ENCODE measurements at places on chromosomes 16 and 17.

- no peak for DNase-seq
Measured at GRCh38 chr16:89084411-89084810, 9.2 kb upstream of the ACSF3 start.

- DNase-seq, result no peak
Measured at GRCh38 chr16:50371936-50372595, 3.3 kb upstream of the BRD7 start.

GRCh38 chr16:11470676-11471415, 115.9 kb downstream of the LITAF start:
- no peak for DNase-seq

DNA sequence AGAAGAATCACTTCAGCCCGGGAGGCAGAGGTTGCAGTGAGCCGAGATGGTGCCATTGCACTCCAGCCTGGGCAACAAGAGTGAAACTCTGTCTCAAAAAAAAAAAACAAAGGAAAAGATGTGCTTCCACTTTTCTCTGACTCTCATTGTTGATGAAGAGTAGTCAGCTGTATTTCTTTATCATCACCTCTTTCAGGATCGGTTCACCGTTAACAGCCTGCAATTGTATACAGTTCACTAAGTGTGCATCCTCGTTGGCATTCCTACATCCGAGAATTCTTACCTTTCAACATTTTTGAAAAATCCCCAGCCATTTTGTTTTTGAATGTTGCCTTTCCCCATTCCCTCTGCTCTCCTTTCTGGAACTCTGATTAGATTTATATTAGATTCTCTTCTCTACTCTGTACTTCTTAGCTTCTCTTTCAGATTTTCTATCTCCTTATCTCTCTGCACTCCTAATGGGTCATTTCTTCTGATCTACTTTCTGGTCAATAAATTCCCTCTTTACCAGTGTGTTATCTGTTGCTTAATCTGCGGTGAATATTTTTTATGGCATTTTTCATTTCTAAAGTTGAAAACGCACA, 26.9 kb upstream of the ZC3H18 start:
- no peak for DNase-seq

- DNase-seq, result no peak
Measured at GRCh38 chr17:44438636-44439035, 49.2 kb upstream of the ITGA2B start.

- no peak for DNase-seq
Measured at GRCh38 chr16:81158964-81159363, 62.8 kb upstream of the GCSH start.

- peak; percentile 80 for DNase-seq
Measured at GRCh38 chr17:64146418-64147109, 16.6 kb upstream of the ERN1 start.

GRCh38 chr16:85213926-85214675, 101.8 kb upstream of the CIBAR2 start:
- no peak for DNase-seq

DNA sequence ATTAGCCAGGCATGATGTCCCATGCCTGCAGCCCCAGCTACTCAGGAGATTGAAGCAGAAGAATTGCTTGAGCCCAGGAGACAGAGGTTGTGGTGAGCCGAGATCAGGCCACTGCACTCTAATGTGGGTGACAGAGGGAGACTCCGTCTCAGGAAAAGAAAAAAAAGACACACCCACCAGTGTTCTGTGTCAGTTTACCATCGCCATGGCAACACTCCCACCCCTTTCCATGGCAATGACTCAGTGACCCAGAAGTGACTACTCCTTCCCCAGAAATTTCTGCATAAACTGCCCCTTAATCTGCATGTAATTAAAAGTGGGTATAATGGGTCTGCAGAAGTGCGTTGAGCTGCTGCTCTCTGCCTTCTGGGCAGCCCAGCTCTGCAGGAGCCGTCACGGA, 4.0 kb upstream of the ZC3H18 start:
- no peak for DNase-seq

DNA sequence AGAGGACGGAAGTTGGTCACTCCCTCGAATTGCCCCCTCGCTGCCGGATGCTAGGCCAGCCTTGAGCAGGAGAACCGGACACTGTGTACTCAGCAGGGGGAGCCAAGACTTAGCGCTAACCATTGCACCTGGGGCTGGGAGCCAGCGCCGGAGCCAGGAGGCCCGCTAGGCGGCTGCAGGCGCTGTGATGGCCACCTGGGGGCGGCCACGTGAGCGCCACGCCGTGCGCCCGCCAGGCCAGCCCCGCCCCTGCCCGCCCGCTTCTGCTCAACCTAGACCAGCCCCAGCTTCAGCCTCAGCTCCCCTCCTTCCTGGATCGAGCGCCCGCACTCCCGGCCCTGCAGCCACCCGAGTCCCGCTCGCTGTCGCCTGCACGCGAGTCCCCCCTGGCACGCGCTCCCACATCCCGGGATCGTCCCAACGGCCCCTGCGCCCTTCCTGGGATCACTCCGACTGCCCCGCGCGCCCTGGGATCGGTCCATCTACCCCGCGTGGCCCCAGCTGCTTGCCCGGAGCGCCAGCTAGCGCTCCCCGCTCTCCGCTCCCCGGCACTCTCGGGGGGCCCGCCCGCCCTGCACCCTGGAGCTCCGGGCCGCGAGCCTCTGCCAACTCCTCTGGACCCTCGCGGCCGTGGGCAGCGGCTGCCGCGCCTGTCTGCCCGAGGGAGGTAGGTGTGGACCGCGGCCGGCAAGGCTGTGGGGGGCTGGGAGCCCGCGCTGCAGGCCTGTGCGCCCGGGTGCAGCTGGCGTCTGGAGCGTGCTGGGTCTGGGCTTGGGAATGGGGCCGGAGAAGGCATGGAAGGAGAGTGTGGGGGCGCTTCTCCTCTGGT, at the start of gene EEF2K:
EEF2K (plus strand) TSS at position 266 of the 829 bp plus-strand sequence. CDS start 19,452 bp downstream, outside the sequence.
- DNase-seq, result peak; percentile 97

DNA sequence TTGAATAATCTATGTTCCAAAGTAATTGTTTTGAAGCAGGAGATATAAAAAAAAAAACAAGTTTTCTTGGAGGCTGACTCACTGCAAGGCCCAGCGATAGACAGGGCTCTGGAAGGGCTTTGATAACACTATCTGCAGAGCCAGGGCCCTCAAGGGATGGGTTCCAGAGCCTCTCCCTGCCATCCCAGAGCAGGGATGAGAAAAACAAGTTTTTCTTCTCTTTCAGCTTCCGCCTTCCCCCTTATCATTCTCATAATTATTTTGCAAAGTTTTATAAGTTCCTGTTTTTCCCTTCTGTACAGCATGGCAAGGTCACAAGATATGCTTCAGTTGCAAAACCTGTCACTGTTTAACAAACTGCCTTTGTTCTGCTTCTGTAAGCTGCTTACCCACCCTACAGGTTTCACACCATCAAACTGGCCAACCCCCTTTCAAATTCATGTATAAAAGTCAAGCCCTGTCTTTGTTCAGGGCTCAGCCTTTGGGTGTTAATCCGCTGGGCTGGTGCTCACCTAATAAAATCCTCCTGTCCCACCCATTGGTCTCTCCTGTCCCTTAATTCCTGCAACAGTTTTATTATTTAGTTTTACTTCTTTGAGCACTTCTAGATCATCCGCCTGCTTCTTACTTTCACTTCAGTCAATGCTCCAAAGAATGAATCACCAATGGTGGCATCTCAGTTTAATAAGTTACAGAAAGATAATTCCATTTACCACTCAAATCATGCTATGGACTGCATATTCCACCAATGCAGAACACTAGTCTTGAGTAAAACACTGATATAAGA, 5.6 kb upstream of the THUMPD1 start:
- DNase-seq, result peak; percentile 87

DNA sequence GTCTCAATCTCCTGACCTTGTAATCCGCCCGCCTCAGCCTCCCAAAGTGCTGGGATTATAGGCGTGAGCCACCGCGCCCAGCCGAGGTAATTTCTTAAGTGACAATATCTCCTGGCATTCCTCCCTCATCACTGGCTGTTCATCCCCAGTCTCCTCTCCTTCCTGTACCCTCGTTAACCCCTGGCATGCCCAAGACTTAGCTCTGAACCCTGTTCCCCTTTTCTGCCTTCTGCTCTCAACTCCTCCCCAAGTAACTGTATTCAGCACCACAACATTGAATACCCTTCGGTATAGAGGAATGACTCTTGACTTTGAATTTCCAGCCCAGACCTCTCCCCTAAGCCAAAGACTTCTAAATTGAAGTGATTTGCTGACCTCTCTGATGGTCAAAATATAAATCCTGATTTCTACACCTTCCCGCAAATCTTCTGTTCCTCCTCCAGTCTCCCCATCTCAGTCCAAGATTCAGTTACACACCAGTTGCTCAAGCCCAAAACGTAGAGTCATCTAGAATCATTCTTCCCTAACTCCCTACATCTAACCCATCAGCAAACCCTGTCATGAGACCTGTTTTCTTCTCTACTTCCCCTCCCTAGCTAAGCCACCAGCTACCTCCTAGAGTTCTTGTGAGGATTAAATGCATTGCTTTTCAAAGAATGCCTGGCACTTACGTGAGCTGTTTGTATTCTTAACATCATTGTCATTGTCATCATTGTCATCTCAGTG, 14.8 kb downstream of the PMP22 start:
- no peak for DNase-seq

DNA sequence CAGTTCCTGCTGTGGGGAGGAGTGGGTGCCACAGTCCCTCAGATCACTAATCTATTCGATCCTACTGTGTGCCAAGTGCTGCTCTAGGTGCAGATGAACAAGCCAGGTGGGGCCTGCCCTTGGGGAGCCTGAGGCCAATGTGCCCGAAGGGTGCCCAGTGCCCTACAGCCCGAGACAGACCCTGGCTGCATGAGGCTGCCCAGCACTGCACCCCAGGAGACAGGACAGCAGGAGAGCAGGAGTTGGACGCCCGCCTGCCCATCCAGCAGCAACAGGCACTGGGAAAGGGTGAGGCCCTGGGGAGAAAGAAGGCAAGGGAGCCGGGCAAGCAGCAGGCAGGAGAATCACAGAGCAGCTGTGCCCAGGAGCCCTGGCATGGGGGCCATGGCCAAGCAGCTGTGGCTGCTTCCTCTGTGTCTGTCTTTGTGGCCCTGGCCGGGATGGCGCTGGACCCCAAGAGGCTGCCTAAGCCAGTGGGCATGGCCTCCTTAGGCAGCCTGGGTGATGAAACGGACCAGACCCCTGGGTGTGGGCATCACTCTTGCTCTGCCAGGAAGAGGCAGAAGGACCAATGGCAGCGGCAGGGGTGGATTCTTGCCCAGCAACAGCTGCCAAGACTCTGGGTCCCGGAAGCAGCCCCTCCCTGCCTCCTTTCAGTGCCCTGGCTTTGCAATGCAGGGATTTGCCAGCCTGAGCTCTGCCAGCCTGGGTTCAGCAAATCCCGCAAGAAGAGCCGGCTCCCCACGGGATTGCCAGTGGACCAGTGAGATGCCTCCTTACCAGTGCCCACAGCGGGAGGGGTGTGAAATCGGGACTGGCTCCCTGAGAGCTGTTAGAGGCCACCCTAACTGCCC, 179.6 kb upstream of the TNRC6C start:
- DNase-seq, result no peak

DNA sequence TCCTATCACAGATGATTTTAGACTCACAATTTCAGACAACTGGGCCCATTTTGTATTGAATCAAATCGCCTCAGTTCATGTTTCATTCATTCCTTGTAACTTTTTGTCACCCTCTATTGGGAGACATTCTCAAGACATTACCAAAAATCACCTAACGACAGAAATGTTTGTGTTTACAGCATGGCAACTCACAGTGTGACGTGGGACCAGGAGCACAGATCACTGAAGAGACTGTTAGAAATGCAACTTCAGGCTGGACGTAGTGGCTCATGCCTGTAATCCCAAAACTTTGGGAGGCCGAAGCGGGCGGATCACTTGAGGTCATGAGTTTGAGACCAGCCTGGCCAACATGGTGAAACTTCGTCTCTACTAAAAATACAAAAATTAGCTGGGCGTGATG, 249.6 kb downstream of the NTN1 start:
- DNase-seq, result no peak

- DNase-seq, result peak; percentile 73
Measured at GRCh38 chr16:84277244-84277823, 17.3 kb upstream of the WFDC1 start.

GRCh38 chr16:6114691-6115090, 1017.1 kb upstream of the EEF2KMT start:
- DNase-seq, result no peak

GRCh38 chr16:59635674-59636073, 901.6 kb upstream of the GOT2 start:
- no peak for DNase-seq
